CD4-positive, alpha-beta T cell treated with Interleukin-21 for 1 hour (primary cell): ENCODE measurements at places on chromosomes 5 and 9.

DNA sequence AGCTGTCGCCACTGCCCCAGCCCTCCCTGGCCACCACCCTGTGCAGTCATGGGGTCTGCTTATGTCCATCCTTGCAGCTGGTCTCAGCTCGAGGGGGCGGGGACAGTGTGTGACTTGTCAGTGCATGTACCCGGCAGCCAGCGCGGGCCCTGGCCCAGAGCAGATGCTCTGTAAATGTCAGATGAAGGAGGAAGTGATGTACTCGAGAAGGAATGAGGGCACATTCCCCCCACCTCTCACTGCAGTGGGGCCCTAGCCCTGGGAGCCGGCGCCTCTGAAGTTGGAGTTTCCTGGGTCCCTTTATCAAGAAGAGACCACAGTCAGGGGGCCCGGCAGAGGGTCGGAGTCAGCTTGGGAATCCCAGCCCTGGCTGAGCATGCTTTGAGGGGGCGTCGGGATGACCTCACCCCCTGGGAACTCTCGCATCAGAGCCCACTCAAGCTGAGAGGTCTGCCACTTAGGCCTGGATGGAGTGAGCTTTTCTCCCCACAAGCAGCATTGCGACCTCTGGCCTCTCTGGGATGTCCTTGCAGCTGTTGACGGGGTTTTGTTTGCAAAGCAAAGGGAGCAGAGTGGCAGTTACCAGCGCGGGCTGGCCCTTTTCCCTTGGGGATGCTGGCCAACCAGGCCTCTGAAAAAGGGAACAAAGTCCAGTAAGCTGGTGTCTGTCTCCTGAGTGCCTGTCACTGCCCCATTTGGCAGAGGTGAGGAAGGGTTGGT lies 19.0 kb downstream of the NEURL1B start:
- no peak for DNase-seq

DNA sequence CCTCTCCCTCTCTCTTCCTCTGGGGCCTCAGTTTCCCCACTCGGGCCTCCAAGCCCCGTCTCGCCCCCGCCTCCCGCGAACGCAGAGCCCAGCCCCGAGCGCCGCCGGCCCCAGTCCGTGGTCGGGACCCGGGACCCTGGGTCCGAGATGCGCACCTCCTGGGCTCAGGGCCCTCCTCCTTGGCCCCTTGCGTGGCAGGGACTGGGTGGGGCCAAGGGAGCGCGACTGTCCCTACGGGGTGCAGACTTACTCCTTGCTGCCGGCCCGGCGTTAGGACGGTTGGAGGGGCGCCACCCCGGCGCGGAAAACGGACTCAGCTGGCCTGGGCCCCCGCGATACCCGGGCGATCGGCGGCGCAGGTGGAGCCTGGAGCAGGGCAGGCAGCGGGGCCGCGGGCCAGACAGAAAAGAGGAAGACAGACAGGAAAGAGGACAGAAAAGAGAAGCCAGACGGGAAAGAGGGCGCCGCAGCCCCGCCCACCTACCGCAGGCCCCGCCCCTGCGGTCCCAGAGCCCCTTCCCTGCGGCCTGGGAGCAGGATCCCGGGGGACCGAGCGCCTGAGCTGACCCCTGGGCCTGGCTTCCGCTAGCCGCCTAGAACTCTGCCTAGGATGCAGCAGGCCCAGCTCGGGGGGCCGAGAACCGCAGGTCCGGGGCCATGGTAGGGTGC lies at the start of gene GBGT1:
Gene GBGT1 (minus strand): TSS at position 411 of the 669 bp plus-strand sequence. CDS start 1,502 bp downstream, outside the sequence.
- DNase-seq, result peak; percentile 43

DNA sequence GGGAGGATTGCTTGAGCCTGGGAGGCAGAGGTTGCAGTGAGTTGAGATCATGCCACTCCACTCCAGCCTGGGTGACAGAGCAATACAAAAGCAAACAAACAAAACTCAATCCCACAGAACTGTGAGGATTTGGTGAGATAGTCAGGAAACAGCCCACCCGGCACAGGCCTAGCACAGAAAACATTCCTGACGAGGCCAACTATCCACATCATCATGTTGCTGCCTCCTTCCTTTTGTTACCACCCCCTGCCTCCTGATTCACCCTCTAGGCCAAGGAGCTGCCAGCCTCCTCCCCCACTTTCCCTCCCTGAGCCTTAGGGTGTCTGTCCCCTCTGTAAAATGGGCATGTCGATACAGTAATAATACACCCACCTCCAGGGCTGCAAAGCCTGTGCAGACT lies 39.0 kb downstream of the STK10 start:
- DNase-seq, result no peak

DNA sequence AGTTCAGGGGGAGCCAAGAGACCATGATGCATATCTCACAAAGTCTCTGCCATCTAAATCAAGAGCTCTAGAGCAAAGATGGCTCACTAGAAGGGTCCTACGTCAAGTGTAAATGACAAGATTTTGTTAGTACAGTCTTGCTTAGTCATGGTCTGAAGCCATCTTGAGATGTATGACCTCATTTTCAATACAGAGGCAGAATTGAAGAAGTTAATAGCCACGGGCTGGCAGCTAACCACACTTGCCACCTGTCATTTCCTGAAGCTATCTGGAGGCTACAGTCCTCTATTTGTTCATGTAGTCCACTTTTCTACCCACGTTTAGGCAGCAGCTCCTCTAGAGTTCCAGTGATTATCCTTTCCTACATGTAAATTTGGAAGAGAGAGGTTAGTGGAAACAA lies 231.7 kb upstream of the CDH12 start:
- DNase-seq, result no peak

DNA sequence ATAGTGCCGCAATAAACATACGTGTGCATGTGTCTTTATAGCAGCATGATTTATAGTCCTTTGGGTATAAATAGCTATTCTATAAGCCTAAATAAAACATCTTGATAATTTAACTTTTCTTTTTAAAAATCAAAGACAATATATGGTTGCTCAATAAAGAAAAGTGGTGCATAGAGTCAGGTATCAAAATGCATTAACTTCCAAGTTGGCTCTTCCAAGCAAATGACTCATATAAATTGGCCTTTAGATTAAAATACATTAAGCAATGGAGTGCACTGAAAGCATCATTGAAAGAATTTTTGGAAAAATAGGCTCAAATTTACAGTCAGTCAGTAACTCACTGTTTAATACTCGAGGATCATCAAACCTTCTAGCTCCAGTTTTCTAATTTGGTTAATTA lies 106.6 kb downstream of the PLCXD3 start:
- DNase-seq, result no peak

DNA sequence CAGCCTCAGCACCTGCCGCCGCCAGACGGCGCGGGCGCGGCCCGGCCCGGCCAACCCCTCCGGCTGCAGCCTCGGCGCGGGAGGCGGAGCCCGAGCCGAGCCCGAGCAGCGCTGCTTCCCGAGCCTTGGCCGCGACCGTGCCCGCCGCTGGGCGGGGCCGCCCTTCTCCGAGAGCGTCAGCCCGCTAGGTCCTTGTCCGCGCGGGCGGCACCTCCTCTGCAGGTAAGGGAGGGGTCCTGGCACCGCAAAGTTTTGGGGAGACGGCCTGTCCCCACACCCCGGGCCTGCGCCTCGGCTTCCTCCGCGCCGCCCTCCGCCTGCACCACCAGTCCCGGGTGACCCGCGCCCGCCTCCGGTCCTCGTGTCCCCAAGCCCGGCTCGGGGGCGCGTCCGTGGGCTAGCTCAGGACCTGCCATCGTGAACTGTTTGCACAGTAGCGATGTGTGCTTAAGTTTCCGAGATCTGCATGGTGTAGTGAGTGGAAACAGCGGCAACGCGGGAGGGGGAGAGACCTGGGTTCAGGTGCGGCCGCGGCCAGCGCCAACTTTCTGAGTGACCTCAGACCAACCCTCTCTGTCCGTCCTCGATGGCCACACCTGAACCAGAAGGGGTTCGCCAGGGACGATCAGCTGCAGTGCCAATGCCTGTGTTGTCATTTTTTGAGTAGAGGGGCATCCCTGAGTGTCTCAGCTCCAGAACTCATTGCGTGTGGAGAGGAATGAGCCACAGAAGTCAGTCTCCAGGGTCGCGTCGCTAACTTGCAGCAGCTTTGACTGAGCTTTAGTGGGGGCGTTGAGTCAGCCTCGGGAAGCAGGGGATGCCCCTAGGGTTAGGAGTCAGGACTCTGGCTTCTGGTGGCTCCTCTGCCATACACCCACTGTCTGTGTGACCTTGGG lies at the start of gene FRMPD1:
Gene FRMPD1 (plus strand): TSS at position 82 of the 896 bp plus-strand sequence. CDS start 41,688 bp downstream, outside the sequence.
- DNase-seq, result peak; percentile 51

DNA sequence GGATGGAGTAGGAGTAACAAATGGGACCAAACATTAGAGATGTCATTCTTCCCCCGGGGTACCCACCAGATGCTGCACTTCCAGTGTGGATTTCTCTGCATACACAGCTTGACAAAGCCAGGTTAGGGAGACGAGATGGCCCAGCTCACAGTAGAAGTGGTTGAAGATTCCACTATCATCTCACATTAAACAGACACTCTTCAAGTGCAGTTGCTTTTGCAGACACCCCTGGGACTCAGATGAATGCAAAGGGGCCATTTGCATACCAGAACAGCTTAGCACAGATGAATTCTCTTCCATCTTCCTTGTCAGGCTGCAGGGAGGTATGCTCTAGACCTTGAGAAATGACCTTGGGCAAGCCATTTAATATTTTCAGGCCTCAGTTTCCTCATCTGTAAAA lies 12.6 kb upstream of the C5orf58 start:
- no peak for DNase-seq

DNA sequence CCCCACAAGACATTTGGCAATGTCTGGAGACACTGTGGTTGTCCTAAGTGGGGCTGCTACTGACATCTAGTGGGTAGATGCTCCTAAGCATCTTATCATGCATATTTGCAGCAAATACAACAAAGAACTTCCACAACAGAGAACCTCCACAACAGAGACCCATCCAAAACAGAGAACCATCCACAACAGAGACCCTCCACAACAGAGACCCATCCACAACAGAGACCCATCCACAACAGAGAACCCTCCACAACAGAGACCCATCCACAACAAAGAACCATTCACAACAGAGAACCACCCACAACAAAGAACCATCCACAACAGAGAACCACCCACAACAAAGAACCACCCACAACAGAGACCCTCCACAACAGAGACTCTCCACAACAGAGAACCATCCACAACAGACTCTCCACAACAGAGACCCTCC lies 32.8 kb downstream of the ARPC5L start:
- DNase-seq, result peak; percentile 70

DNA sequence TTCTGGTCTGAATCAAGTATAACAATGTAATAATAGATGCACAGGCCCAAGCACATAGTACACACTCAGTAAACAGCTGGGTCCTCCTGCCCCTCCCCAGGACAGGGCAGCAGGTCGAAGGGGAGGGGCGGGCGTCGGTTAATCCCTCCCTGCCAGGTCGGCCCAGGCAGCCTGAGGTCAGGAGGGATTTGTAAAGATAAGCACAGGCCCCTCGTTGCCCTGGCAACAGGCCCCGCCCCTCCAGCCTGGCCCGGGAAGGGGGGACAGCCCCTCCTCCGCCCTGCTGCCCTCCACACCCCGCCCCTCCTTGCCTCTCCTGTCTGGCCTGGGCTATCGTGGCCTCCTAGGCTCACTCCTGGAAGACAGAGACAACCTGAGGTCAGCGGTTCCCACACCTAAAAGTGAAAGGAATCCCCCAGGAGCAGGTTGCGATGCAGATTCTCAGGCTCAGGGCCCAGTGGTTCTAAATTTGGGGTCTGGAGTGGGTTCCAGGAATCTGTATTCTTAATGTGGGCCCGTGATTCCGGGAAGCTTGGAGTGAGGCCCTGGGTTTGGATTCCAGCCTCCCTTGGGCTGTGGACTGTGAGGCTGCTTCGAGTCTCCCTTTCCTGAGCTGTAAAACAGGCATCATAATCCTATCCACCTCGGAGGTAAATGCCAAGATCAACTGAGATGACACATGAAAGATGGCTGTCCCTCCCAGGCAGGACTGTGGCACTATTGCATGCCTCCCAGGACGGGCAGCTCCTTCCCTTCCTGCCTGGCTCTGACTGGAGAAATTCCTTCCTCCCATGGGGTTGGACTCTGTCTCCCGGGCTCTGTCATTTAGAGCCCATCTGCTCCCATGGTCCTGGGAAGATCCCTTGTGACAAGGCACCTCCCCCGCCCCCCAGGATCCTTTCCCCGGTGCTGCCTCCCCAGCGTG lies 4.4 kb downstream of the CRB2 start:
- DNase-seq, result peak; percentile 13

- no peak for DNase-seq
Observed at GRCh38 chr9:101664453-101664852, 69.7 kb upstream of the PPP3R2 start.
